ENCODE measurements at places on chromosomes 7 and 10. TPM values are rescaled to one million over a fixed set of nuclear protein-coding genes. Genes with fewer than 3 reads are reported as not detected.

FEZF1 gene
- not detected for polyA plus RNA-seq

DNA sequence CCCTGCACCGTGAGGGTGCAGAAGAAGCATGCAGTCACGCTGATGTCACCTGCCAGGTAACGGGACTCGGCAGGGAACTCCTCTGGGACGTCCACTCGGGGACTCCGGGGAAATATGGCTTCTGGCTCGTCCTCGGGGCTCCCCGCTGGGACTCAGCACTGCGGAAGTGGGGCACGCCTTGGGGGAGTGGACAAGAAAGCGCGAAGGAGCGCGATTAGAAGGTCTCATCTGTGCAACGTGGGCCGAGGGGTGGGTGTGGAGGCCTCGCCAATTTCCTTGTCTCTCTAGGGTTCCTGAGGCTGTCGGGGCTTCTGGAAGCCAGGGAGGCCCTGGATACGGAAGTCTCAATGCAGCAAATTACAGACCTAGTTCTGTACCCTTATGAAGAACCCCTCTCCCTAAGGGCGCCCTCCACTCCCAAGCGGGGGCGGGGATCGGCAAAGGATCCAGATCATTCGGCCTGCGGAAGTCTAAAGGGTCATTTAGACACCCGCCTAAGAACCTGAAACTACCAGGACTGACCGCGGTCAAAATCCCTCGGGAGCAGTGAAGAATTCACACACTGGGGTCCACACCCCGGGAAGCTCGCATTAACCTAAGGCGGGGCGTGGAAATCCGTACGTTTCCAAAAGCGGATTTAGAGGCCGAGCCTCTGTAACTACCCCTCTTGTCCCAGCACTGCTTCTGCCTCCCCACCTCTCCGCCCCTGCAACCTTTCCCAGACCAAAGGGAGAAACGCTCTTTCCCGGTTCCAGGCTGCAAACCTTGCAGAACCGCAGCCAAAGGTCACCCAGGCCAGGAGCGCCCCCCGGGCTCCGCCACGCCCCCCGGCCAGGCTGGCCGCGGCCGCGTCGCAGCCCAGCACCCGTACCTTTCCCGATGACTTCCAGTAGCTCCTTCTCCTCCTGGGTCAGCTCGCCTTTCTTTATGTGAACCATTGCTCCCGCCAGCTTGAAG lies 640 bp downstream of the ANKMY2 start:
- no peak for DNase-seq

- no peak for DNase-seq
Observed at GRCh38 chr7:155354371-155355048, 56.8 kb downstream of the INSIG1 start.

- DNase-seq: peak; percentile 37
Observed at GRCh38 chr7:99928994-99929729, at the start of gene GJC3. GJC3 (minus strand) TSS chr7:99929620; CDS start chr7:99929620, 0 bp downstream.

DLX6 gene
- not detected for polyA plus RNA-seq

GRCh38 chr7:133300088-133300487 lies 47.2 kb downstream of the EXOC4 start:
- no peak for DNase-seq

MYL10 gene
- 0.21 TPM for polyA plus RNA-seq

TMUB1 gene
- 39.3 TPM for polyA plus RNA-seq

MYO1G gene
- 0.74 TPM for polyA plus RNA-seq
